ENCODE measurements at places on chromosomes 1 and 21.
A peak's percentile ranks its signal among the peaks of the same experiment; 100 is the strongest.

- no peak for DNase-seq
These were observed 3.5 kb upstream of the COA6 start for GRCh38 chr1:234369784-234370183.

- DNase-seq: no peak
These were observed 21.3 kb upstream of the LDLRAP1 start for GRCh38 chr1:25522031-25522655.

- DNase-seq: no peak
These were observed 1.2 kb downstream of the SLC37A1 start for GRCh38 chr21:42514883-42515228.

GRCh38 chr1:90340606-90341005 lies 345.7 kb downstream of the ZNF326 start:
- no peak for DNase-seq

DNA sequence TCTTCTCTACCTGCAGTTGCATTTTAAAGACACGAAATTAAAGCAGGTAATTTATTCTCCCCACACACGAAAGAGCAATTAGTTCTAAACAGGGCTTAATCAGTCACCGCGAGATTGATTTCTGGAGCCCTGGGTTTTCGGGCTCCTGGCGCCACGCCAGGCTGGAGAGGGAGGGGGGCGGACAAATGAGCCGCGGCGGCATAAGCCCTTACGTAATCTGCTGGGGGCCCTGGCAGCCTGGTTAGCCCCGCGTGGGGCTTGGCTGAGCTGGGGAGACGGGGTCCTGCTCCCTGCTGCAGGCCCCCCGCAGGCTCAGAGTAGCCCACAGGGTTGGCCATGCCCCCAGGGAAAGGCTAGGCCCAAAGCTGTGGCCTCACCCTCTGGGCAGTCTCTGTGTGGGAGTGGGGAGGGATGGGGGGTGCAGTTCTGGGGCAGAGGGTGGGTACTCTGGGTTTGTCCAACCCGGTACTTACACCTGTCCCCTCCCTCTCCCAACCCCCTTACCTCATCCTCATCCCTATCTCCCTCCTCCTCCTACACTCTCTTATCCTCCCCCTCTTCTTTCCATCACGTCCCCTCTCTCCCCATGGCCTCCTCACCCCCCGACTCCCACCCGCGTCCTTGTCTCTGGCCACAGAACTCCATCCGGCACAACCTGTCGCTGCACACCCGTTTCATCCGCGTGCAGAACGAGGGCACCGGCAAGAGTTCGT lies 19.9 kb downstream of the FOXO6 start:
- DNase-seq: peak; percentile 56

- DNase-seq: no peak
These were observed 7.4 kb downstream of the TFF1 start for GRCh38 chr21:42358937-42359336.

GRCh38 chr1:27325286-27325685 lies 3.3 kb downstream of the TMEM222 start:
- DNase-seq: no peak

DNA sequence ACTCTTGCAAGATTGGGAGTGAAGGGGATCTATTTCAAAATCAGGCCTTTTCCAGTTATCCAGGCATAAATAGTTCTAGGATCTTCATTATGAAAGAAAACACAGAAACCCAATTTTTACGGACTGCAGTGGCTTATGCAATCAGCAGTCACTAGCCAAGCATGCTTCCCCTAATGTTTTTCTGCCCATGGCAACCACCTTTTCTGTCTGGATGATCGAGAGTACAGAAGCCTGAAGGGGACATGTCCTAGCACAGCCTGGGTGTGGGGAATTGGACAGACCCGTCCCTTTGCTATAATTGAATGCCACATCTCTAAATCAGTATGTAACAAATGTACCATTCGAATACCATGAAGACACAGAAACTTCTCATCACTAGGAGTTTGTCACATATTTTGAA lies 29.8 kb upstream of the NCAM2 start:
- no peak for DNase-seq

DNA sequence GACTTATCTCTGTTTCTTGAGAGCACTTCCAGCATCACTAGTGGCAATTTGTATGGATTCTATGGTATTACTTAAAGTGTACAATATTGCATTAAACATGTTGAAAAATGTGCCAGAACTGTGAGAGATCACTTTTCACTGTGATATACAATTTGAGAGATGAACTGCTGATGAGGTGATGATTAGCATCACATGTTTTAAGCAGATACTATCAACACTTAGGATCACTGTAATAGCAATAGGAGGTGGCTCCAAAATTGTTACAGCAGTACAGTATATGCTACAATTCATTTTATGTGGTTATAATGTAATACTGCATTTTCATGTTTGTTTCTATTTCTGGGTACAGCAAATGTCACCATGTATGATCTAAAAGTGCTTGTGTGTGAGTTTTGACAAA lies 570.0 kb downstream of the PTPRC start:
- DNase-seq: no peak

- DNase-seq: no peak
These were observed 38.5 kb downstream of the AGPAT3 start for GRCh38 chr21:43903451-43904091.

DNA sequence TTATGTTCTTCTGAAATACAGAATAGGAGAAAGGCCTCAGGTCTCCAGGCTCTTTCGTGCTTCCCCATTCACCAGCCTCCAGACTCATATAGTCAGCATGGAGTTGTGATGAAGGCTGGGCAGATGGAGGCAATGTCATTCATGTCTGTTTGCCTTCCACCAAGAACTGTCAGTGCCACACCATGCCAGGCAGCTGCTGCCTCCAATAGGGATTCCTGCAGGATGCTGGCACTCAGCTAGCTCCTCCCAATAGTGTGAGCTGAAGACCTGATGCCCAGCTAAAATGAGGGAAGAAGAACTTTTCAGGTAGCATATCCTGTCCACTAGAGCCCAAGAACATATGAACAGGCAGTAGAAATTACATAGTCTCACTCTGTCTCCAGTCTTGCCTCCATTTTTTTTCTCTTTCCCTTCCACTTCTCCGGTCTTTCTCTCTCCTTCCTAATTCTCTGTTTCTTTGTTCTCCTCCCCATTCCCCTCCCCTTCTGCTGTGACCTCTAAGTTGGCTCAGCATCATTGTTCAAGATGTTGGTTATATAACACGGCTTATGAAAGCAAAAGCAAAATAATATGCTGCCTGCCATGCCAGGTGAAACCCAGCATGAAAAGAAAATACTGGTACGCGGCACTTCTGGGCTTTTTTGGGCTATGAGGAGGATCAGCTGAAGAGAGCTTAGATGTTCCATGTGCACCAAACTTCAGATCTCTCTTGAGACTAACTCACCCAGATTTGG lies 17.3 kb downstream of the GLUL start:
- DNase-seq: no peak

- no peak for DNase-seq
These were observed 9.0 kb downstream of the TIMM17A start for GRCh38 chr1:201964261-201964660.

DNA sequence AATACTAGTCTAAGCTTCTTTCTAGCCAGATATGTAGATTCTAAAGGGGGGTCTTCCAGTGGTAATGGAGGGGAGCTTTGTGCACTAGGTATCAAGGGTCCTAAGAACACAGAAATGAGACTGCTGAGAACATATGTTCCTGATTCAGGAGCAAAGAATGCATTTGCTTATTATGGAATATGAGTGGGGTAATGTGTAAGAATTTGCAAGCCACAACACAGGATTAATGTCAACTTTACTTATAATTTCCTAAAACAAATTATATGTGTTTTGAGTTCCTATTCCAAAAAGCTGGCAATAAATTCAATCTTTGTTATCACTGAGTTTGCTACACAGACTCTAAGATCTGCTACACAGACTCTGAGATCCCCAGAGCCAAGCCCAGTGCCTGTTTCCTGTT lies 357.0 kb upstream of the PTBP2 start:
- DNase-seq: no peak

GRCh38 chr1:8814865-8815264 lies 2.6 kb downstream of the RERE start:
- DNase-seq: no peak

- no peak for DNase-seq
These were observed 291.0 kb downstream of the GRIK1 start for GRCh38 chr21:29648710-29649240.

- no peak for DNase-seq
These were observed 428.0 kb upstream of the CAMK1G start for GRCh38 chr1:209155546-209155945.

DNA sequence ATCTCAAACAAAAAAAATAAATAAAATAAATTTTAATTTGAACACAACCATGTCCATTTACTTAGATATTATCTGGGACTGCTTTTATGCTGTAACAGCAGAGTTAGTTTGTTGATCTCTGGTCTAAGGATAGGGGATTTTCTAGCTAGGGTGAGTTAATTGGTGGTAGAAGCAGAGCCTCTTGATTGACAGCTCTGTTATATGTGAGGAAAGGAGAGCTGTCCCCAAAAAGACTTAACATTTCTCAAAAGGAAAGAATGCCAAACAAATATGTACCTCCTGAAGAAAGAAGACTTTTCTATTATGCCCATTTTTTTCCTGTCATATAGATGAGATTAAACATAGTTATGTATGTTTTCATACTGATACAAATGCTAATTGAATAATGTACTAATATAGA lies 37.8 kb downstream of the MAN1A2 start:
- no peak for DNase-seq

DNA sequence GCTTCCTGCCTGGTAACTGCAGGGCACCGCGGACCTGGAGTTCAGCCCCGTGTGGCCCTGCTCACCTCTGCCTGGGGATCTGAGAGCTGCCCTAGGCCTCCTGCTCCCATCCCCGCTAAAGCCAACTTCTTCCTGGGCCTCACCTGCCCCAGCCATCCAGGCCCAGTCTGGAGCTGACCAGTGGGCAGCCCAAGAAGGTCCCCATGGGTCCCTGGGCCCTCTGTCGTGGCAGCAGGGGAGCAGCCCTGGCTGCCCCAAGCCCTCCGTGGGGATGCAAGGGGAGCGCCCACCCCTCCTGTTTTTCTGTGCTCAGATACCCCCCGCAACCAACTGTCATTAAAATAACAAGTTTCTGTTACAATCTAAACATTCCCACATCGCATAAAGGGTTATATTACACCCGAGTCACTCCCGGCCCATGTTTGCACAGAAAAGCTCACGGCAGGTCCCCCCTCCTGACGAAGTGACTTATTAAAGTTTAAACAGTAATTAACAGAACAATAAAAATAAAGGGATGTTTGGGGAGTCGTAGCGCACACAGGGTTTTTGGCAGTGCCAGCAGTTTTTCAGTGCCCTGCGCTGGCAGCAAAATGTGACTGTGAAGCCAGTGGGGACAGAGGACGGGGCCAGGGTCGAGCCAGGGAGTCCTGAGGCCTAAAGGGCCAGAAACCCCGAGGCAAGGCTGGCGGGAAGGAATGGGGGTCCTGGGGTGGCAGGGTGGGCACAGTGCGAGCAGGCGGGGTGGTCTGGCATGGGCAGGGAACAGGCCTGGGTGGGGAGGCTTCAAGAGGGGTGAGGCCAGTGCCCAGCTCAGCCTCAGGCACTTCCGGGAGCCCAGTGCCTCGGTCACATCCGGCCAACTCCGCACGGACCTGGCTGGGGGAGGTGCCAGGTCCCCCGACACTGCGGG lies 121.5 kb downstream of the CASZ1 start:
- no peak for DNase-seq

- no peak for DNase-seq
These were observed 7.7 kb downstream of the LPGAT1 start for GRCh38 chr1:211822677-211823407.

DNA sequence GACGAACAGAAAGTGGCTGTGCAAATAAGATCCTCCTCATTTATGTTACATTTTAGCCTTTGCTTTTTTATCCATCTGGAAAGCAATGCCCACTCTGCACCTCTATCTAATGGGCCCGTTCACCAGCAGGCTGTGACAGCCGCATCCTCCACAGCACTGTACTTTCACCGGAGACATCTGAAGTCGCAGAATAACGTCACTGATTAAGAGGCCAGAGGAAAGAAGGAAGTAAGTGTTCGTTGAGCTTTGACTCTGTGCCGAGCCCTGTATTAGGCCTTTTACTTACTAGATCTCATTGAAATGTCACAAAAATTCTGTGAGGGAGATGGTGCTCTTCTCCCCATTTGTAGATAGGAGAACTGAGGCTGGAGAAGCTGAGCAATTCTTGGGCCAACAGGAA lies 62.3 kb downstream of the KAZN start:
- no peak for DNase-seq

DNA sequence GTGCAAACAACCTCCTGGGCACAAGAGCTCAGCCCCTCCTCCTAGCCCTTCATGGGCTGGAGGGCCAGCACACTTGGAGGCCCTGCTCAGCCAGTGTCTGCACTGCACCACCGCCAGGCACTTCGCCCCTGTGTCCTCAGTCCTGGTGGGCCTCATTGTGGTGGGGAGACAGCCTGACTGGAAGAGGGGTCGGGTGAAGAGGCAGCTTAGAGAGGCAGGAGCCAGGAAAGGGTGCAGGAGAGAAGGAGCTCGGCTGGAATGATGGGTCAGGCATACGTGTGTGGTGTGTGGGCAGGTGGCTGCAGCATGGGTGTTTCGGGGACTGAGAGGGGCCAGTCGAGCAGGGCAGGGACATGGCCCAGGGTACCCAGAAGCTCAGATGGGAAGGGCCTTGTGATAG lies 4.1 kb downstream of the WNT3A start:
- peak; percentile 6 for DNase-seq

- no peak for DNase-seq
These were observed 184.1 kb downstream of the ZSCAN20 start for GRCh38 chr1:33656467-33657005.

GRCh38 chr1:156664046-156664766 lies 13.0 kb downstream of the NES start:
- DNase-seq: no peak

DNA sequence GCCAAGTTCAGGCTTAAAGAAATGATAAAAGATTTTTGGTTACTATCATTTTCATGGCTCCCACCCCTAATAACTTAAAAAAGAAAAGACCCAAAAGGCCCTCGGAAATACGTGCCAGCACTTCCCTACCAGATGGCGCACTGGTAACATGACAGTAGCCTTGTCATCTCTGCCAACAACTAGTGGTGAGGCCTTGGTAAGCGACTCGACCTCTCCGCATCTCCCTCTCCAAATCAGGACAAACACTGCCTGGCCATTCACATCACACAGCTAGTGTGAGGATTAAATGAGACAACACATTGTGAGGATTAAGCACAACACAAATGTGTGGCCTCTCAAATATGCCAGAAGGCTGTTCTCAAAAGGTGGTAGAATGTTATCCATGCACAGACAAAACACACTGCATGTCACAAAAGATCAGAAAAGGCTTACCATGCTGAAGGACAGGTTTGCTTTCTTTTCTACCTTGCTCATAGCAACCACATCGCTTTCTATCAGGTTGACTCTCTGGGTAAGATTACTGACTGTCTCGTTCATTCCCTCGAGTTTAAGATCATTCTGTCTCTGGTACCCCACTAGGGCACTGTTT lies 16.4 kb downstream of the TEX38 start:
- DNase-seq: no peak

- DNase-seq: no peak
These were observed 14.4 kb downstream of the ARMH1 start for GRCh38 chr1:44688760-44689446.

- no peak for DNase-seq
These were observed 15.6 kb downstream of the IGFN1 start for GRCh38 chr1:201206176-201206575.

All from HEK293T (cell line).